ENCODE measurements at places on chromosomes 3 and 15.

DNA sequence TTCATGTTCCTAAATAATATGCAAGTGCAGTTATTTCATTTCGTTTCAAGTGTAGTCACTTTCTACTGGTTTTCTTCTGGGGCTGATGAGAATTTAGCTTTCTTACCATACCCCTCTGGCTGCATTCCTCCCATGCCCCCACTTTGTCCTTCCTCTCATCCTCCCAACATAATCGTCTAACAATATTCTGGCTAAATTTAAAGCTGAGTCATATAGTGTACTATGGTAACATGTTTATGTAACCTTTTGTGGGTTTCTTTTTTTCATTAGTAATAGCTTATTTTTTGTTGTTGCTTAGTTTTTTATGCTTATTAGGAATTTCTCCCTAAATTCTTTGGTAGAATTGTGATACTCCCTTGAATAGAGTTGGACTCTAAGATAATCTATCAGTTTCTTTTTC is 30.5 kb downstream of the DUT start:
- no peak for DNase-seq

DNA sequence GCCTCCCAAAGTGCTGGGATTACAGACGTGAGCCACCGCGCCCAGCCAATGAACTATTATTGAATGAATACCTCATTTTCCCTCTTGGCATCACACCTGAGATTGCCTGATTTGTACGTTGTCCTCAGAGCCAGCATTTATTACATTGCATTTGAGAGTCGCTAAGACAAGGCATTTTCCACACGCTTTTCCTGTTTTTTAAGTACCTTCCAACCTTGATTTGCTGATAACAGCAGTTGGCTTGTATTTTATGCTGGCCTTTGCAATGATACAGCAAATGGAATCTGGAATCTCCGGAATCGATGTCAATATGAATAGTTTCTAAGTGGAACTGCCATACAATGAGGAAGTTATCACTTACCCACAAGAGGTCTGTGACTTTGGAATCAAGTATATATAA is 15.7 kb upstream of the CNBP start:
- DNase-seq = no peak

GRCh38 chr3:32630266-32630665 is 54.7 kb upstream of the CNOT10 start:
- no peak for DNase-seq

DNA sequence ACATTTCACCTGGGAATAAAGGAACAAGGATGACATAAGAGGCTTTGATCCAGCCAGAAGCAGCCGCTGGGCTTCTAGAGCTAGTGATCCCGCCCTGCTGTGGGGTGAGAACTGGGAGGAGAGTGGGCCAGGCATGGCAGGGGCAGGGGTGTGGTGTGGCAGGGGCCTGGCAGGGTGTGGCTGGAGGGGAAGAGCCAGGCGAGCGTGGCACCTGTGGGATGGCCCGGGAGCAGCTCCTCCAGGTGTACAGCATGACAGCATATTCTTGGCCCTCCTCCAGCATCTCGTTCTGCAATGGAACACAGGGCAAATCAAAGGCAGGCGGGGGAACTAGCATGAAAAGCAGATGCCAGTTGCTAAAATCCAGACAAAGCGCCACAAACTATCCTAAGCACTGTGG is 35.5 kb downstream of the CYFIP1 start:
- no peak for DNase-seq

DNA sequence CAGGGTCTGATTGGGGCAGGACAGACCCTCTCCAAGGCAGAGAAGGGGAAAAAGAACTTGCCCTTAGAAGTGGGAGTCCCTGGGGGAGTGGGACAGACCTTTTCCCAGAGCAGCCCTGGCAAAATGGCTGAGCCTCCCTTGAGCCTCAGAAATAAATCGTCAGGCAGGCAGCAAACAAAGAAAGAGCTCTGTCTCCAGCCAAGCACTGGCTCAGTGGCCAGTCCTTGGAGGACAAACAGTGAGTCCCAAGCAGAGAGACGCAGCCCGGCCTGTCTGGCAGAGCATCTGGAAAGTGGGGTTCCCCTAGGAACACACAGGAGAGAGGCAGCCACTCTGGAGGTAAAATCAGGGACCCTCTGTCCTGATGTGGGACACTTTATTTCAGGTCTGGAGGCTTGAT is 1.8 kb downstream of the SLC6A1 start:
- DNase-seq = no peak

- no peak for DNase-seq
These were observed 46.5 kb downstream of the PTPN9 start for GRCh38 chr15:75532413-75533250.

DNA sequence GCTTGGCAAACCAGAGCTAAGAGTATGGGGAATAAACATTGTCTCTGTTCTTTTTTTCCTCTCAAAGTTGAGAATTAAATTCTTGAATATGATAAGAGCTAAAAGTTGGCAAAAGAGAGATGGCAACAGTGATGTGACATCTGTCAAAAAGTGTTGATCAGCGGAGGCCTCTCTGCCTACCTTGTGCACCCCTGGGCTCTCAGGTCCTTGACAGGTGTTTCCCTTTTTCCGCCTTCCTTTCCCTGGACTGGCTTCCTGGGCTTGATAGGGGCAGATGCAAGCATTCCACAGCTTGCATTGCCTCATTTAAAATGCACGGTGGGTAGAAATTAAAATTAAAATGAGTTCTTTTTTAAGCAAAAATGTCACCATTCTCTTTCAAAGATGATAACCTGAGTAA is 84.2 kb downstream of the NSUN3 start:
- no peak for DNase-seq

DNA sequence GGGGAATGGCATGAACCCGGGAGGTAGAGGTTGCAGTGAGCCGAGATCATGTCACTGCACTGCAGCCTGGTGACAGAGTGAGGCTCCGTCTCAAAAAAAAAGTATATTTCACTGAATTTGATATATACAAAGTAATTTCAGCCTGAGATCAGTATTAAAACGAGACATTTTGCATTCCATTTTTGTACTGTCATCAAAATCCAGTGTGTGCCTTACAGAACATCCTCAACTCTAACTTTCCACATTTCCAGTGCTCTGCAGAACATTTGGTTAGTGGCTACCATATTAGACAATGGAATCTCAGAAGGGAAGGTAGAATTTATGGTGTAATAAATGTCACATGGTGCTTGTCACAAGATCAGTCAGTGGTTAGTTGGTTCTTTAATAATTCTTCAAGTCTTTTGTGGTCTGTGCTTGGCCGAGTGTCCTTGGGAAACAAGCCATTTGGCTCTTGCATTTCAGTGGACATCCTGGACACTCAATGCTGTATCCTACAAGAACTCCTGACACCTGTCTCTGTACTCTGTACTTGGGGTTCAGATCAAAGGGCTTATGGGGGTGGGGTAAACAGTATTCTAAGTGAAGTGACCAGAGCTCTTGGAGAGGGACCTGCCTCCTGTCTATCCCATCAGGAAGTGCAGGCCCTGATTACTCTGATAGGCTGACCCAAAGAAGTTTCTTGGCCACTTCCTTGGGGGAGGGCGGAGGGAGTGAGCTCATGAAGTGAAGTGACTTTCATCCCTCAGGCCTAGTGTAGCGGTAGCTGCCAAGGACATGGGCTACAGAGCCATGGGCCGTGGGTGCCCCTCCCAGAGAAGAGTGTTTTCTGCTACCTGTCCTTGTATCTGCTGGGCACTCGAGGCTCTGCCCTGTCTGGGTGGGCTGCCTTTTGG is 3.7 kb downstream of the ACVR2B start:
- no peak for DNase-seq

DNA sequence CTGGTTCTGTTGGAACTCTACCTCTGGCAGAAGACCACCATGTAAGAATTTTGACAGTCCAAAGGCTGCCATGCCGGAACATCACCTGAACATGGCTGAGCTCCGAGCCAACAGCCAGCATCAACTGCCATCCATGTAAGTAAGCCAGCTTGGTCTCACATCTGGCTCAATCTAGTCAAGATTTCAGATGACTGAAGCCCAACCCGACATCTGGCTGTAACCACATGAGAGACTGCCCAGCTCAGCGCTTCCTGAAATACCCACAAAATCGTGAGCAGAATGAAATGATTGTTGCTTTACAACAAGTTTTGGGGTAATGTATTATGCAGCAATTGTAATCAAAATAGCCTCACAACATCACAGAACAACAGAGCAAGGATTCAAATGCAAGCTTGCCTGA is 32.9 kb downstream of the GHSR start:
- no peak for DNase-seq

DNA sequence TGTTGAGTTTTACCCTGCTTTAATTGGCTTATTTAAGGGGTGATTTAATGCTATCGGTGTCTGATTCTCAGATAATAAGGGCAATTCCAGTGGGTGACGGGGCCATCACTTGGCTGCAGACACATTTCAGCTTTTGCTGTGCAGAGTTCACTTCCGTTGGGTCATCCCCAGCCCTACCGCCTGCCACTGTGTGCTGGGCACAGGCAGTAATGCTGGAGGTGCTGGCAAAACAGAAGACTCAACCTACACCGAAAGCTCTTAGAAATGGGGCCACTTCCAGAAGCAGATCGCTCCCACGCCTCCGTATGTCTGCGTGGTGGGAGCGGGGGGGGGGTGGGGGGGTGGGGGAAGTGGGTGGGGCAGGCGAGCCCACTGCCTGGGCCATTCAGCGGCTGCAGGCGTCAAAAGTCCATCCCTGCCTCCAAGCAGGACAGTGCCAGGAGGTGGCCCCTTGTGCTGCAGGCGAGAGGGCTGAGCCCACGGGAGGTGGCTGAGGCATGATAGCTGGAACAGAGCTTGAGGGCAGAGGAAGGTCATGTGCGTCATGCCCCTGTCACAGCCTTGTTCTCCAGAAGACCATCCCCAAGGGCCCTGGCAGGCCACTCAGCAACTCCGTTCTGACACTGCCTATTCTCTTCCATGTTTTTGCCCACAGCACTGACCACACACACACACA is 128.3 kb downstream of the ATP10A start:
- DNase-seq = no peak

DNA sequence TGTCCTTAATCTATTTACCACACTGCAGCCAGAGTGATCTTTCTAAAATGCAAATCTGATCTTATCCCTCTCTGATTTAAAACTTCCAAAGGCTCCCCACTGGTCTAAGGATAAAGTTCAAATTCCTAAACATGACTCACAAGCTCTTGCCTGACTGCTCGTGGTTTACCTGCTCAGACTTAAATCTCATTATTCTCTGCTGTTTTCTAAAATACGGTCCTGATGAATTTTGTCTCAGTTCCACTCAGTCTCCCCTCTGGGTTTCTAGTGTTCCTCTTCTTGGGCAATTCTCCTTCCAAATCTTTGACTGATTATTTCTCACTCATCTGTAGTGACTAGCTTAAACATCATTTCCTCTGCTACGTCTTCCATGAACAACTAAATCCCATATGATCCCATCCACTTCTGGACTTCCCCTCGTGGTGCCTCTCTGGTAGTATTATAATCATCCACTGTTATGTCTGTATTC is 108.3 kb downstream of the P3H2 start:
- no peak for DNase-seq

DNA sequence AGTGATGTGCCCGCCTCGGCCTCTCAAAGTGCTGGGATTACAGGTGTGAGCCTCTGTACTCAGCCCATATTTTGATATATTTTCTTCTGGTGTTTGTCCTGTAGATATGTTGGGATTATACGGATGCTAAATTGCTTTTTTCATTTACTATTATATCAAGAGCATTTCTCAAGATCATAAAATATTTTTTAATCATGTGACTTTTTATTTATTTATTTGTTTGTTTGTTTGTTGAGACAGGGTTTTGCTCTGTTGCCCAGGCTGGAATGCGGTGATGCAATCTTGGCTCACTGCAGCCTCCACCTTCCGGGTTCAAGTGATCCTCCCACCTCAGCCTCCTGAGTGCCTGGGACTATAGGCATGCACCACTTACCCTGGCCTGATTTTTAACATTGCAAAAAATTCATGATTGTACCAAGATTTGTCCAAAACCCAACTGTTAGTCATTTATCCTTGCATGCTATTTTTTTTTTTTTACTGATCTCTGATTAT is 2.7 kb upstream of the PXK start:
- DNase-seq = no peak

- no peak for DNase-seq
These were observed 13.8 kb downstream of the MEIS2 start for GRCh38 chr15:37086521-37086920.

- no peak for DNase-seq
These were observed 265.2 kb downstream of the SUCLG2 start for GRCh38 chr3:67389176-67389575.

DNA sequence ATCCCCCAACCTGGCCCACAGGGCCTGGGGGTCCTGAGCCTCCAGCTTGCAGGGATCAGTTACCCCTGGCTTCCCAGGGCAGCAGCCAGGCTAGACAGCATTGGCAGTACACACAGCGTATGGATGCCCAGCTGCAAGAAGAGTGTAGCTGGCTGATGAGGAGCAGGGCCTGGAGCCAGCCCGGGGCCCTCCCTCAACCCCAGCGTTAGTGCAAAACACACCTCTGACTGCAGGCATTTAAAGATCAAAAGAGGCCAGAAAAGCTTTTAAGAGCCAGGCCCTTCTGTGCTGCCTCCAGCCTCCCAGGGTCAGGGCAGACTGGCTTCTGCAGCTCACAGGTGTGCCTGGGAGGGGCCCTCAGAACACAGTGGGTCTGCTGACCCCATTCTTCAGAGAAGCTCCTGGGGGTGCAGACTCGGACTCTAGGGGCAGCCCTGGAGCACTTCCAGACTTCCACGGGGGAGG is 110.6 kb downstream of the ETFA start:
- no peak for DNase-seq

DNA sequence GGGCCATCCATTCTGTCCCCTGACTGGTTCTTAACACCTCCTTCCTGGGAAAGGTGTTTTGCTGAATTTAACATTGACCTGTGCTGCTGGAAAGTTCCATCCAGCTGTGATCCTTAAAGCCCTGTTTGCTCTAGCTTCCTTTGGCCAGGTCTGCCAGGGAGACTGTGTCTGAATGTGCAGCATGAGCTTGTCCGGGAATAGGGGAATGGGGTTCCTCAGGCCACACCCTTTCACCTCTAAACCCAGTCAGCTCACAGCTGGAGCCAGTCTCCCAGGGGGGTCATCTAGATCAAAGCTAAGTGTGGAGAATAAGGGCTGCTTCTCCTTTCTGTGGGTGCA is 174.3 kb downstream of the CHDH start:
- DNase-seq = no peak

DNA sequence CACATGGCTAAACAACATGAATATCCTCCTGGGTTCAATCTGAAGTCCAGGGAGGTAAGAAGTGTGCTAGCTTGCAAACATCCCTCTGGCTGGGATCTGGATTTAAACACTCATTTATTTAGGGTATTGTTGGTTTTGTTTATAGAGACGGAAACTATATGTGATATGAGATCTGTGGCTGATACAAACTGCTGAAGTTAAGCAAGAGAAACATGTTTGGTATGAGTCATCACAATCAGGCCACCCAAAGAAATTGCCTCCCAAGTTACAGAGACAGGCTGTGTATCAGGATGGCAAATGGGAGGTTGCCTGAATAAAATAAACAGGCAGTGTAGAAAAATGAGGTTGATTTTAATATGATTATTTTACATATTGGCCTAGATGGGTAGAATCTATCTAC is 562.1 kb downstream of the IGSF11 start:
- DNase-seq = no peak

- no peak for DNase-seq
These were observed 30.4 kb downstream of the SKIL start for GRCh38 chr3:170387950-170388349.

- DNase-seq = no peak
These were observed 522.3 kb downstream of the ROBO1 start for GRCh38 chr3:79245284-79246138.

Data from stimulated activated CD8-positive, alpha-beta memory T cell treated with anti-CD3 and anti-CD28 coated beads, Interleukin-4, amount 100 ng/mL, for 4 hours (primary cell).